ENCODE measurements at places on chromosomes 16 and 17.

- DNase-seq: no peak
Measured at GRCh38 chr16:57380671-57381462, 8.6 kb downstream of the CX3CL1 start.

DNA sequence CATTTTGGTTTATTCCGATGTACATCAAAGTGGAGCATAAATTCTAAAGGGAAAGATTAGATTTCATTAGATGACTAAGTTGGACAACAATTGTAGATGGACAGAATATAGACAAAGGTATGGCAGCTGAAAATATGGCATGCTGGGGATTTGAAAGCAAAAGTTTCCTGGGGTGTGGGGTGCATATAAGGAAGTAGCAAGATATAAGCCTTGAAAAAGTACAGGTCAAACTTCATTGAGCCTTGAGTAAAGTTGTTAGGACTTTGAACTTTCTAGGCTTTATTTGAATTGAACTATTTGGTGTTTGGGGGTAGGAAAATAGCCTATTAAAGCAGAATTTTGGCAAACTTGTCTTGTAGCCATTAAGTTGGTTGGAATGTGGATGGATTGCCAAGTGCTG is 75.8 kb upstream of the KCNJ16 start:
- no peak for DNase-seq

DNA sequence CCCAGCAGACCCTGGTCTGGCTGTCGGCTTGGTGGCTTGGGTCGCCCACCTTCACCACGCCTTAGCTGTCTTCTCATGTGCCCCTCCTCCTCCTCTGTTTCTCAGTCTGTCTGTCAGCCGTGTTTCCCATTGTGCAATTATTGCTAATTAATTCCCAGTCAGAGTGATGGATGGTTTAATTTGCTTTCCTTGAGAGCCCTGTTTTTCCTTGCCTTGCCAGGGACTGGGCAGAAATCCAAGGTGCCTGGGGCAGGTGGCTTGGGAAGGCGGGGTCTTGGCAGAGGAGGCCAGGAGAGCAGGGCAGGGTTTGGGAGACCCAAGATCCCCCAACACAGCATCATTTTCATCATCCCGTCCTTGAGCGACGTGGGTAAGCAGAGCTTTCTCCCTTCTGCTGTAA is 21.3 kb downstream of the NECAB2 start:
- no peak for DNase-seq

- DNase-seq: no peak
Measured at GRCh38 chr16:1612320-1613111, at the start of gene CRAMP1. TSS of gene CRAMP1 (plus strand) at chr16:1612360. CDS start at chr16:1614640, 2,280 bp downstream.

GRCh38 chr17:63071797-63072196 is 105.8 kb downstream of the TANC2 start:
- DNase-seq: no peak

DNA sequence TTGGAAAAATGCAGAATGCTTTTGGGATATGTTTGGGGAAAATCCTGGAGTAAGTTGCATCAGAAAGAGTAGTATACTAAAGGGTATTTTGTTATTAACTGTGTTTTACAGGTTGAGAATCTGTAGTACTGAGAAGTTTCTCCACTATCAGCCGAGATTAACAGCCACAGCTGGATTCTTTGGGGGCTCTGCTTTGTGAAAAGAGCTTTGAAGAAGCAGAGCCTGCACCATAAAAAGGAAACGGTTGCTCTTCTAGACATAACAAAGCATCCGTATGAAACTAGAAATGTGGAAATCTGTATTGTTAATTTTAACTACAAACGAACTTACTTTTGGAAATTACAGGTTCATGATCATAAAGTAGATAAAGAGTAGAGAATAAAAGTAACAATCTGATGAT is 5.3 kb downstream of the NLK start:
- no peak for DNase-seq
